ENCODE measurements at places on chromosomes 2 and 18.

- DNase-seq: no peak
Observed at GRCh38 chr2:95024960-95025405, 525 bp upstream of the MAL start.

GRCh38 chr2:240792629-240793312, 27.2 kb downstream of the KIF1A start:
- DNase-seq: no peak

DNA sequence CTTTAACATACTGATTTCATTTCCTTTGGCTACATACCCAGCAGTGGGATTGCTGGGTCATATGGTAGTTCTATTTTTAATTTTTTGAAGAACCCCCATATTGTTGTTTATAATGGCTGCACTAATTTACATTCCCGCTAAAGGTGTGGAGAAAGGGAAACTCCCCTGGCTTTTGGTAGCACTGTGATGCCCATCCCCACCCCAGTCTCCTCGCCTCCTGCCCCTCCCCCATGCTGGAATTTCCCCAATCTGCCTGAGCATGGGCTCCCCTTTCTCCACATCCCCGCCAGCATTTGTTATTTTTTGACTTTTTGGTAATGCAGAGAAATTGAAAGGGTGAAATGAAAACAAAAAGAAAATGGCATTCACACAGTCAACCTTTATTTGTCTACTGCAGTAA, 30.0 kb upstream of the SULT1C4 start:
- no peak for DNase-seq

GRCh38 chr2:168645696-168646338, 156.6 kb upstream of the NOSTRIN start:
- DNase-seq: no peak

GRCh38 chr2:230865766-230866755, 1.3 kb downstream of the ITM2C start:
- DNase-seq: peak; percentile 39

GRCh38 chr2:151978709-151979108, 120.1 kb downstream of the CACNB4 start:
- DNase-seq: no peak

- no peak for DNase-seq
Observed at GRCh38 chr2:8090748-8091700, 590.8 kb upstream of the ID2 start.

DNA sequence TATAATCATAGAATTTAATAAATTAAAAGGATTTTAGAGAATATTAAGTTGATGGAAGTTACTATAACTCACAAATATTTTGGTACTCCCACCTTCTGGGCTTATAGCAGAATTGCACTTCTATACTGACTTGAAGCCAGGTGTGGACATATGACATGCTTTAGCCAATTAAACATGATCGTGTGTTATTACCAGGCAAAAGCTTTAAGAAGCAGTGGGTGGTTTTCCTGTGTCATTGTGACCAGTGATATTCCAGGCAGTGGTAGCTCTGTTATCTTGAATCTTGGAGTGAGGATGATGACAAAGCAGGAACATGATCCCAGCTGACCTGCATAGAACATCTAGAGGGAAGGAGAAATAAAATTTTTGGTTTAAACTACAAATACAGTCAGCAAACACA, 370.9 kb upstream of the ZEB2 start:
- DNase-seq: no peak

DNA sequence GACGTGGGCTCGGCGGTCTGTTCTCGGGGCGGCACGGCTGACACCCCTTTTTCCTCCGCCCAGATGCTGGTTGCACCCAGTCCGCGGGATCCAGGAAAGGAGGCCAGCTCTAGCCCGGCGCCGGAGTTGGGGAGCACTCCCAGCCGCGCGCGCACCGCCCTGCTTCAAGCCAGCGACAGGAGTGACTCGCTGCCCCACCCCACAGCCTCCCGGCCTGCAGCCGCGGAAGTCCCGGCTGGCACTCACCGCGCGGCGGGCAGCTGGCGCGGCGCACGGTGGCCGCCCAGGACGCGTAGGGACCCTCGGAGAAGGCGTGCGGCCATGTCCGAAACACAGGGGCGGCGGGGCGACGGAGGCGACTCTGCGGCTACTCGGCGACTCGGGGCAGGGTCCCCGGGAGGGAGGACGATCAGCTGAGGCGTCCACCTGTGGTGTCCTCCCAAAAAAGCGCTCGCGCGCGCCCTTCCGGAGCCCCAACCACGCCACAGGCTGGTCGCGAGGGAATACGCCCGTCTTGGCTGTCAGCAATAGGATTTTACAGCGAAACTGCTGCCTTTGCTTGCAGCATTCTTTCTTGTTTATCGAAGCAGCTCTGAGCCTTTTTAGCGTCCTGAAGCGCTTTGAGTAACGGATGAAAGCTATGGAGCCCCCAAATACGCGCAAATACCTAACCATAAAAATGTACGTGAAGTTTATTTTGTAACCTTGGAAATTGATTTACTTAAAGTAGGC, at the start of gene ACADL:
Gene ACADL, minus strand, starts transcription at position 507 of the 732 bp plus-strand sequence. Its CDS starts 184 bp downstream, at position 323.
- no peak for DNase-seq

DNA sequence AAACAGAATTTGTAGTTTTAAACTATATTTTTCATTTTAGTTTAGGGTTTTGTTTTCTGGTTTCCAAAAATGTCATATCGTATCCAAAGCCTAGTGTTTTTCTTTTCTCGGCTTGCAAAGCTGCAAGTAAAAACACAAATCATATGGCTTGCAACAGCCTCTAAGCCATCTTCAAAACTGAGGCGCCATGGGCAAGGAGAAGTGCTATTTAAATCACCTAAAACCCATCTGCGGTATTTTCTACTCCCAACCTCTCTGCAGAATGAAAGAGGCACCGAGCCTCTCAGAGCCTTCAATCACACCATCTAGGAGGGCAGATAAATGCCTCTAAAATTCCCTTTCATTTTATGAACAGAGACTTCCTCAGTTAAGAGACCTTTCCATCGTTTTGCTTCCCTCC, 25.2 kb downstream of the FECH start:
- DNase-seq: no peak

DNA sequence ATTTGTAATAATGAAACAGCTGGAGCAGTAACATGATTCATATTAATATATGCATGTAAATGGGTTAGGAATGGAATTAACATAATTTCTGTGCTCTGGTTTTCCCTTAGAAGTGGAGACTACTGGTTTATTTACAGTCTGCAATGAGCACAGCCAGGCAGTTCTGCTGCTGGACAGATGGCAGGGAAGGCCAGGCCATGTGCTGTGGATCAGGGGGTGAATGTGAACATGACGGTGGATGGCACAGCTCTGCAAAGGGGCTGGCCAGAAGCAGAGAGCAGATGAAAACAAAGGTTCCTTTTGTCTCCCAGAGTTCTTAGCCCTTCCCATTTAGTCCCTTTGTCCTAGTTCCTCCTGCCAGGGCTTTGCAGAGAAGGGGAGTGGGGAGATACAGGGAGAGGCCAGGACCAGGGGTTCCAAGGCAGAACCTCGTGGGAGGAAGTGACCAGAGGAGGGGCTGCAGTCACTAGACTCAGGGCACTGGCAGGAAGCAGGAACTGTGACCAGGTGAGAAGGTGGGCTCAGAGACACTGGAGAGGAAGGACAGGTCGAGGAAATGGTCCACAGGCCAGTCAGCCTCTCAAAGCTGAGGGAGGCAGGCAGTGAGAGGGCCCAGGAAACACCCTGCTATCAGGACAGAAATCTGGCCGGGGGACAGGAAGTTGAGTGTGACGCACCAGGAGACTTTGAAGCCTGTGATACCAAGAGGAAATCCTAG, 112.9 kb upstream of the ATP8B1 start:
- no peak for DNase-seq

DNA sequence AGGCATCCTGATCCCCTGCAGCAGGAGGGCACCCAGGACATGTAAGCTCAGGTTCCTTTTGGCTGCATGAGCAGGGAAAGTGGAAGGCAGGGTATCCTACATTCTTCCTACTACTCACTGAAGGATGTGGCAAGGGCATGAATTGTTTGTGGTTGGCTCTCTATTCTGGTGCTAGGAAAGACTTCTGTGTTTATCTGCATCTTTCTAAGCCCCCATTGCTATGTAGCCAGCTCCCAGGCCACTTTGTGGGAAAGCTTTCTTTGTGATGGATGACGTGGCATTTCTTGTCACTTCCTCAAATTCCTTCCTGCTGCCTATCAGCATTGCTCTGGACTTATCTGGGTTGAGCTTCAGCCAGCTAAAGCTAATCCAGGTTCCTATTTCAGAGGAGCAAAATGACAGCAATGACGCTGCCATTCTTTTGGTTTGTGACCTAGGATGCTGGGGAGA, 46.2 kb downstream of the MEIS1 start:
- no peak for DNase-seq

GRCh38 chr18:3993941-3994687, 461.0 kb downstream of the DLGAP1 start:
- DNase-seq: no peak

DNA sequence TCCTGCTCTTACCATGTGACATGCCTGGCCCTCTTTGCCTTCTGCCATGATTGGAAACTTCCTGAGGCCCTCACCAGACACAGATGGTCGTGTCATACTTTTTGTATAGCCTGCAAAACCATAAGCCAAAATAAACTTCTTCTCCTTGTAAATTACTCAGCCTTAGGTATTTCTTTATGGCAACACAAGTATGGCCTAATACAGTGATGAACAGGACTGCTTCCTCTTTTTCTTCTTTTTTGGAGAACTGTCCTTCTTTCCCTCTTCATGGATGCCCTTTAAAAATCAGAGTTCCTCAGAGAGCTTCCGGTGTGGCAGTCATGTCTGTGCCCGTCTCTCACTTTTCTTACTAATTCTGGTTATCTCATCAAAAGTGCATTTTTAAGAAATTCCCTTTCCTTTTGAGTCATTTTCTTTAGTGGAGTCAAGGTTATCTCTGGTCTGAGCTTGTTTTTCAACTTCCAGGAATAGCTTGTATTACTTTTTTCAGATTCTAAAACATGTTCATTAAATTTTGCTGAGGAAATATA, 9.2 kb upstream of the IL1A start:
- DNase-seq: no peak

GRCh38 chr18:46939998-46940571, 22.7 kb downstream of the KATNAL2 start:
- no peak for DNase-seq

DNA sequence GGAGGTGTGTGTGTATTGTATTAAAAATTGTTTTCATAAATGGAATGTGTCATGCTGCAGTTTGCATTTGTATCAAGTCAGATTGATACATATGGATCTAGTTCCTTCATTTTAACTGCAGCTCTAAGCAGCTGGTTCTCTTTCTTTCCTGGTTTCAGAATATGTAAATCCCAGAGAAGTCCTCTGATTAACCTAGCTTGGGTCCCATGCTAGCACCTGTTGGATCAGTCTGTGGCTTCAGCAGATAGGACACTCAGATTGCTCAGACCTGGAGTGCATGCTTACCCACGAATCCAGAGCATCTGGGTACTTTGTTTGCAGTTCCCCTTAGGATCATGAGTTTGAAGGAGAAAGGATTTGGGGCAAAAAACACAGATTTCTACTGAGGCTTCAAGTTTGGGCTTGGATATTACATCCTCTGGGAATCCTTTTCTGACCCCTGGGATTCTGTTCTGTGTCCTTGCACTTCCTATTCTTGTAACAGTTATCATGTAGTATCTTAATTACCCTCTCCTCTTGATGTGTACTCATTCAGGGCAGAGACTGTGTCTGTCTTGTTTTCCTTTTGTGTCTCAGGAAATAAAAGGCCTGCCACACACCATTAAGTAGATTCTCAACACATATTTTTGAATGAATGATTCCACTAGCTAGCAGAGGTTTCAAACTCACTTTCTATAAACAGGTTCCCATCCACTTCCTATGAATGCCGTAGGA, 142.1 kb downstream of the PHLPP1 start:
- DNase-seq: no peak

DNA sequence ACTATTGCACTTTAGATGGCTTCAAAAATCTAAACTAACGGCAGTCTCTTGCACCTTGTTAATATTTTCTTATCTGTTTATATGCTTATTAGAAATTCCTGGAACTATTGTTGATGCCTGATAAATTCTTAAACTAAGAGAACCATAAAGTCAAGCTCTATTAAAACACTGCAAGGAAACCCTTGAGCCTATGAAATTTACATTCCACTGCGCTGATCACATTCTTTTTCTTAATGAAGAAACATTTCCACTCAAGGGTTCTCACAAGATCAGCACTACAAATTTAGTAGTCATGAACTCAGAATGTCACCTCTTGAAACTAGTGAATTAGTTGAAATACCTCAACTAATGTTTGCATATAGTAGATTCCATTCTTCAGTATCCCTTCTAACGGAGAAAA, 331.8 kb upstream of the SLC8A1 start:
- no peak for DNase-seq

DNA sequence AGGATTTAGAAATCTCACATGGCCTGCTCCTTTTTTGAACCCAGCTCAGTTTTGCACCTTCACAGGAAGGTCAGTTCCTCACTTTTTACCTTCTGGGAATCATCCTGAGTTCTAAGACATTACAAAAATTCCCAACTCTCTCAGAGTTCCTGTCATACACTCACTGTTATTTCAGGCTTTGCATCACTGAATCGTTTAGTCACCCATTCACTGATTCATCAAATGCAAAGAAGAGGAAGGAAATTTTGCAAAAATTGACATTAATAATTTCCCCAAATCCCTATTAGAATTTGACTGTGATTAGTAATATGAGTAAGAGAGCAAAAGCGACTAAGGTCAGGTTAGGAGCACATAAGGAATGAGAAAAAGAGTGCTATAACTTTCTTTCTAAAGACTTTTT, 197.5 kb downstream of the PDE1A start:
- DNase-seq: no peak

GRCh38 chr2:217794133-217794986, 208.4 kb downstream of the TNS1 start:
- no peak for DNase-seq

GRCh38 chr2:8484502-8485283, 197.2 kb upstream of the ID2 start:
- no peak for DNase-seq

- no peak for DNase-seq
Observed at GRCh38 chr2:22055784-22056620, 932.2 kb downstream of the TDRD15 start.

- DNase-seq: no peak
Observed at GRCh38 chr2:214648520-214648919, 161.0 kb downstream of the BARD1 start.

DNA sequence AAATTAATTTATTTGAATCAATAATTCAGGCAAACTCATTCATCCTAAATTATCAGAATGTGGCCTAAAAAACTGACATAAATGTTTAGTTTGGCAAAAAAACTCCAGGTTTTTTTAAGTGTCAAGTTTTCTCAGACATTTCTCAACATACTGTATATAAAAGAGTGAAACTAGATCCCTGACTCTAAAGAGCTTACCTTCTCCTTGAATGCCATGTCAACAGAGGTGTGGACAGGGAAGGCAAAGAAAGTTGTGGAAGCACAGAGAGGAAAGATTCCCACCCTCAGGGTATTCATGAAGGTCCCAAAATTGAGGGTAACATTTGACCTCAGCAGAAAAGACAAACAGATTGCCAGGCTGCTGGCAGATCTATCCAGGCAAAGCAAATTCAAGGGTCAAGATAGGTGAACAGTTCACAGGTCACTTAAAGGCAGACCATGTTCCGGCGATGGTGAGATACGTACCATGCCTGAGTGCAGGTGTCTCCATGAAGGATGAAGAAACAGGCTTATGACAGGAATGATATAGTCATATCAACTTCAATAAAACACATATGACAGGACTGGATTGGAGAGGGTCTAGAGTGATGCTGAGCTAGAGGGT, 1638.3 kb upstream of the ZEB2 start:
- no peak for DNase-seq
